ENCODE measurements at places on chromosomes 16 and 17.

DNA sequence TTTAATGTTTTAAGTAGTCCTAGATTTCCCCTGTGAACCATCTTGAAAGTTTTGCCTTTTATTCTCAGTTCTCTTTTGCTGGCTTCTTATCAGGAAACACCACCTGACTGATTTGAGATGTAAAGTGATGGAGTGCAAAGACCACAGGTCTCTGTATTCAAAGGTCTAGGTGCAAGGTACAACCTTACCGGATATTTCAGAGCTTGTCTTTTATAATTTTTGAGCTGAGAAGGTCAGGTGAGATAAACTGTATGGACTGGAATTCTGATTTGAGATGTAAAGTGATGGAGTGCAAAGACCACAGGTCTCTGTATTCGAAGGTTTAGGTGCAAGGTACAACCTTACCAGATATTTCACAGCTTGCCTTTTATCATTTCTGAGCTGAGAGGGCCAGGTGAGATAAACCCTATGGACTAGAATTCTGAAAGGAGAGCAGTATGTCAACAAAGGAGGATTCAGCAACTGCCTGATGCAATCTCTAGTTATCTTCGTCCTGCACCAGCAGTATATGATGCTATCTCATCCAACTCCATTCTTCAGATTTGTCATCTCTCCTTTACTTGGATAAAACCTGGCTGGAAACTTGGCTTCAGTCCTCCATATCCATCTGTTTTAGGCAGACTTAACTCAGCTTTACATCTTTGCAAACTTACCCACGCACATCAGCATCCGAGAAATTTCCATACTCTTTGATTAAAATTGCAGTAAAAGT, 64.3 kb downstream of the CENPV start:
- no peak for DNase-seq

DNA sequence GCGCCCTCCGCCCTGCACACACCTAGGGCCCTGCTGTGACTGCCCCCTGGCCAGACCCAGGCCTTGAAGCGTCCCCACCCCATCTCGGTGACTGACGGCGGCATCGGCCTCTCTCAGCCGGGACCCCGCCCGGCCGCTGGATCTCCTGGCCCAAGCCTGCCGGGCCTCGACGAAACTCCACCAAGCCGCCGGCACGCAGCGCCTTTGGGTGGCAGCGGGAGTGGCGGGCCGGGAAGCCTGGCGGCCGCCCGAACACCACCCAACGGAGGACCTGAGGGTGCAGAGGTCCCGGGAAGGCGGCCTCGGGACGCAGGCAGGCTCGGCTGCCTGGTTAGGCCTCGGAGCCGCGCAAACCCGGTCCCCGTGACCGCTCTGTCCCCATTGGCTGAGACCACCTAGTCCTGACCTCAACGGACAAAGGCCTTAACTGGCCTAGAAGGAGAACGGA, 12.0 kb upstream of the TMEM97 start:
- DNase-seq, result no peak

- DNase-seq, result no peak
These were observed 18.8 kb downstream of the MPP2 start for GRCh38 chr17:43888548-43888947.

DNA sequence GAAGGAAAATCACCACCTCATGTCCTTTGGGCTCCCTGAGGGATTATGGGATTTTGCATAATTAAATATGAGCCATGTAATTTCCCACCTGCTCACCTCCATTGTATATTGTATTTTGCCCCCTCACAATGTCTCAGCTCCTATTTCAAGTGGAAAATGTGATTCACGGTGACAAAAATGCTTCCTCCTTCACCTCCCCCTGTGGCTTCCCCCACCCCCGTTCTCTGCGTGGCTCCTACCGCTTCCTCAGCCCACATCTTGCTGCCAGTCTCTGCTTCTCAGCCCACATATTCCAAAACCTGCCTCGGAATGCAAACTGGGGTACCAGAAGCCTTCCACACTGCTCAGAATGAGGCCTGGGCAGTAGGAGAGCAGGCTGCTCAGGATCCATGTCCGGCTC, 394.5 kb upstream of the C16orf82 start:
- DNase-seq, result no peak

- no peak for DNase-seq
These were observed 12.5 kb downstream of the SAMD14 start for GRCh38 chr17:50117202-50118051.
